ENCODE measurements at places on chromosomes 6 and 20.

GRCh38 chr6:30319146-30319835 lies 7.4 kb upstream of the TRIM39 start:
- no peak for DNase-seq

DNA sequence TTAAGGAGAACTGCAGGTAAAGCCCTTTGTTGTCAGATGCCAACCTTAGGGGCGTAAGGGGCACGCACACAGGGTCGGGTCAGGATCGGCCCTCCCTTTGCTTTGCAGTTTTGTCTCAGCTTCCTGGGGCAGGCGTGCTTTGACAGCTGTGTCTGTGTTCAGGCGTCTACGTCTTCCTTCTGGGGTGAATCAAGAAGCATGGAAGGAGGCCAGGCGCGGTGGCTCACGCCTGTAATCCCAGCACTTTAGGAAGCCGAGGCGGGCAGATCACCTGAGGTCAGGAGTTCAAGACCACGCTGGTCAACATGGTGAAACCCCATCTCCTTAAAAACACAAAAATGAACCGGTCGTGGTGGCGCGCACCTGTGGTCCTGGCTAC lies 1.3 kb downstream of the ZGPAT start:
- DNase-seq: no peak

- no peak for DNase-seq
Measured at GRCh38 chr6:44101832-44102231, 25.4 kb downstream of the MRPL14 start.

DNA sequence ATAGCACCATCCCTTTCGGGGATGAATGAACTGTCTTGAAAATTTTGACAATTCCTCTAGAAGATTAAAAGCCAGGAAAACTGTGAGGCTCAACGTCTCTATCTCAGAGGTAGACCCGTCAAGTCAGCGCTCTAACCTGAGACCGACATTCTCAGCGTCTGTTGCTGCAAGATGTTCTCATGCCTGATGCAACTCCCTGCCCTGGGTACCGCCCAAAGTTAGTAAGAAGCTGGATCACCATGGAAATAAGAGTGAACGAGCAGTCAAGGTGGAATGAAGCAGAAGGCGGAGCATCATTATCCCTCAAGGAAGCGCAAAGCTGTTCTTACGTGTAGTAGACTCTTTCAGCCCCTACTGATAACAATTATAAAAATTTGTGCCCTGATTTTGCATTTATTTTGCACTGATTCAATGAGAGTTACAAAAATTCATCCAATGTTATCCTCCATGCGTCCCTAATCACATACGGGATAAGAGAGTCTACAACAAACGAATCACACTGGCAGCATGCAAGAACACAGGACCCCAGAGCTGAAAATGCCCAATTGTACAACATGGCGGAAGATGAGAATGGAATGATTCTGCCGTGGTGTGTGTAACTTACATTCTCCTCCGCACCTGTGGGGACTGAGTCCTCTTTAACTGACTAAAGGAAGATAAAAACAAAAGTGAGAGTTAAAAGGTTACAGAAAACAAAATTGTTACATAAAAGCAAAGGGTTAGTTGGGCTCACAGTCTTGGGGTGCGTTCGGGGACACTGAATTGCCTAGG lies 95.4 kb downstream of the BCAS1 start:
- DNase-seq: no peak

DNA sequence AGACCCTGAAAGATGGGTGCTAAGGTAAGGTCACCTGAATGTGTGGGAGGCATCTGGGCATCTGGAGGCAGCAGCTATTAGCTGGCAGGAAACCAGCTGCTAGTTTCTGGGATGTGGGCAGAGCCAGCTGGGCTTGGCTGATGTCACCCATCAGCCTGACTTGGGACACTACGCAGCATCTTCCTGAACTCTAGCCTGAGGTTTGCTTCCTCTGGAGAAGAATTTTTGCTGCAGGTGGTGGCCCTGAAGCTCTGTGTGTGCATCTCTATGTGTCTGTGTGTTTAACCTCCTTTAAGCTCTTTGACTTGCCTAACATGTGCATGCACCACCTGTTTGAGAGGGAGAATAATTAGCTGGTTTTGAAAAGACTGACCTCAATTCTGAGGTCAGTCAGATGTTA lies 465.1 kb upstream of the CHD6 start:
- no peak for DNase-seq

DNA sequence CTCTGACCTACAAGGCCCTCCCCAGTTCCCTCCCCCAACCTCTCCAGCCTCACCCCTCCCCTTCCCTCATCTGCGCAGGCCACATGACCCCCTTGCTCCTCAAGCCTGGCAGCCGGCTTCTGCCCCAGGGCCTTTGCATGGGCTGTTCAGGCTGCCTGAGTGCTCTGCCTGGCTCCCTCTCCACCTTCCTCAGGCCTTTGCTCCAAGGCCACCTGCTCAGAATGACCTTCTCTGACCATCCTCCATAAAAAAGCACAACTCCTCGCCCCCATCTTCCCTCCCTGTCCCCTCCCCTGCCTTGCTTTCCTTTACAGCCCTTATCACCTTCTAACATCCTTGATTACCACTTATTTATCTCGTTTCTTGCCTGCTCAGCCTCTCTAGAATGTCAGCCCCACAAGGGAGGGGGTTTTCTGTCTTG lies 38.7 kb downstream of the SPDEF start:
- DNase-seq: no peak

DNA sequence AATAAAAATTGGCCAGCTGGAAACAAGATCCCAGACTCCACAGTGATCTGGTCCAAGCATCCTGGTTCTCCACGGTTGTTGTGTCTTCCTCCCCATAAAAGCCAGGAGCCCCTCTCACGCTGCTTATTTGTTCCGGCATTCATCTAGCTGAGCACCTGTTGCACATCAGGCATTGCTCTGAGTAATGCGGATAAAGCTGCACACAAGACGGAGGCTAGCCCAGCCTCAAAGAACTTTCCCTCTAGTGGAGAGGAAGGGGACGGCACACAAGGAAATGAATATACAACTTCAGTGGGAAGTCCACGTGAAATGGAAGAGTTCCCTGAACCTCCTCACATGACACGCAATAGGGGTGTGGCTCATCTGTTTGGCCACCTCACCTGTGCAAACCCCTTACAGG lies 30.3 kb upstream of the NXT1 start:
- DNase-seq: no peak

- no peak for DNase-seq
Measured at GRCh38 chr20:47019121-47019824, 124.6 kb downstream of the EYA2 start.

DNA sequence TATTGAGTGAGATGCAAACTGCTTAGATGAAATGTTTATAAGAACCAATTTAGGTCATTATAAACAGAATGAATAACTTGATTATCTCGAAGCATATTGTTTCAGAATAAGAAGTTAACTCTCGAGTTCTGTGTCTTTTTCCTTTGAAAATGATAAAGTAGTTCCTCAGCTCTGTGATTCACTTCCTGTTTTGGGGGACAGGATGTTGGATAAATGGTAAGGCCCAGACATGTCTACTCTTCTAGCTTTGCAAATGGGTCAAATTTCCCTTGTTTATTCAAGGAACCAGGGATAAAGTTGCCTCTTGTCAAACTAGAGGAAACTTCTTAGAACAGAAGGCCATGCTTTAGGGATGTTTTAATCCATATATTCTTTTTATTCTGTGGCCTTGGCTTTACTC lies 246.9 kb downstream of the SOX4 start:
- no peak for DNase-seq

GRCh38 chr6:70843328-70843918 lies 113.4 kb downstream of the B3GAT2 start:
- no peak for DNase-seq

GRCh38 chr20:33062105-33062824 lies 8.6 kb downstream of the BPIFB3 start:
- DNase-seq: no peak

DNA sequence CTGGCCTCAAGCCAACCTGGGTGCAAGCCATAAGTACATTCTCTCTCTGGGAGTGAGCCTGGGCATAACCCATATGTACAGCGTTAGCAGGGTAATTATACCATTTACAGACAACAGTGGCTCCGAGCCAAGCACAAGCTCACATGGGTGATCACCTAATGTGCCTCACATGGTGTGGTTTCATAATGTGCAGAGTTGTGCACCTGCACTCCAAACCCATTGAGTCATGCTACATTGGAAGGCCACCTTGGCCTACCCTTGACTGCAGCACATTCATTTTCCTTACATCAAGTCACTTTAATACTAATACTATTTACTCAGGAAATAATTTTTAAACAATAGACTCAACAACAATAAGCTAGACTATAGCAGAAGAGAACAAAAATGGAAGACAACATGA lies 194.5 kb upstream of the PLN start:
- no peak for DNase-seq

DNA sequence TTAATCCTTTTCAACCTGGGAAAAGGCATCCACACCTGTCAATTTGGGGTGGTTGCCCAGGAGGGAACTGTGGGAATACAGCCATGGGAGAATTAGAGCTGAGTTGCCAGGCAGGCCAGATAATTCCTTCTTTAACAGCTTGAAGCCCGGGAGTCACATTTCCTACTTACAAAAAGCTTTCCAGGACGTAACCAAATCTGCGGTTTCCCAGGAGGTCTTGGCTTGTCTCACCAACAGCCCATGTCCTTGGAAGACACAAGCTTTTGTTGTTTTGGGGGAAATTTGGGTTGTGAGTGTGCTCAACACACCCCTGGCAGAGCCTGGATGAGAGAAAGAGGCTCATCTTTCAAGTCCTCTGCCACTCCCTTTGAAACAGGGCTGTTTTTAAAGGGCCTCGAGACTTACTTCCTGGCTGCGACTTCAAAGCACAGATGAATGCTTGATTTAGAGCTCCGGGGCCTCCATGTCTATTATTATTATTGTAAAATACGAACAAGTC lies 465.9 kb upstream of the BTBD3 start:
- no peak for DNase-seq

DNA sequence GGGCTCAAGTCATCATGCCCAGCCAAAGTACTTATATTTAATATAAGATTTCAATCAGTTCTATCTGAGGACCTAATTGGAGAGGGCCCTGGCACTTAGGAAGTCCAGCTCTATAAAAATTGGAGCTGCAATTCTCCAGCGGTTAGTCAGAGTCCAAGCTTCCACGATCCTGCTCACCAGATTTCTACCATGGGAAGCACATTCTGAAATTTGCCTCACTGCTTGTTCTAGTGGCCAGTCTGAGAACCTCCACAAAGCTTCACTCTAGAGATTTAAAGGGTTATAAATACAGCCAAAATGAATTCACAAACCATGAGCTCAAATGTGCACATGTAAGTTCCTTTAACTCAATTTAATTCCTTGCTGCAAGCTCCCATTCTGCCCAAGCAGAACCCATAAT lies 33.5 kb downstream of the PNLDC1 start:
- DNase-seq: no peak

GRCh38 chr6:76684875-76685274 lies 612.4 kb upstream of the IMPG1 start:
- DNase-seq: no peak

- DNase-seq: no peak
Measured at GRCh38 chr6:161772176-161772575, 498.3 kb upstream of the AGPAT4 start.

GRCh38 chr6:122797537-122797936 lies 8.5 kb downstream of the SMPDL3A start:
- no peak for DNase-seq

- no peak for DNase-seq
Measured at GRCh38 chr6:134056046-134056445, 3.6 kb upstream of the SLC2A12 start.

DNA sequence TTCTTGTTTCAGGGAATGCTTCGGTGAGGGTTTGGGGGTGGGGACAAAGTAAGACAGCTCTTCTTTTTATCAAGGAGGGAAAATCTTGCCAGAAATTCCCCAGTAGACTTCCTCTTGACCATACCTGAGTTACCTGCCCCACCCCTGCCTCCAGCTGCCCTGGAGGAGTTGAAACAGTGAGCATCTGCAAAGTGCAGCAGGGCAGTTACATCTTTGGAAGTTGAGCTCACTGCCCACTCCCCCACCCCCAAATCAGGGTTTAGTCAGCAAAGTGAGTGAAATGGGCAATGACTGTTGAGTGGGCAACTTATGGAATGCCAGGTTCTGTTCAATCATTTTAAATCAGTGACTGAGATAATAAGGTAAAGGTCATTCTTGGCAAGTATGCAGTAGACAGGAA lies 98.8 kb downstream of the BANF2 start:
- DNase-seq: no peak

- no peak for DNase-seq
Measured at GRCh38 chr6:35735452-35735851, 1.4 kb upstream of the ARMC12 start.

- no peak for DNase-seq
Measured at GRCh38 chr6:137810554-137811120, 56.4 kb upstream of the TNFAIP3 start.

DNA sequence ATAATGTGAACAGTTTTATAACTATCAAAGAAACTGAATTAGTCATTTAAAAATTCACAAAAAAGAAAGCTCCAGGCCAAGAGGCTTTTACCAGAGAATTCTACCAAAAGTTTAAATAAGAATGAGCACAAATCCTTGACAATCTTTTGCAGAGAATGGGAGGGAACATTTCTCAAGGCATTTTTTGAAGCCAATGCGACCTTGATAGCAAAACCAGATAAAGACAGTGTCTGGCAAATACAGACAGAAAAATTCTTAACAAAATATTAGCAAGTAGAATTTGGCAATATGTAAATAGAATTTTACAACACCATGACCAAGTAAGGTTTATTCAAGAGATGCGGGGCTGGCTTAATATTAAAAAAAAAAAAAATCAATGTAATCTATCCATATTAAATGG lies 41.7 kb downstream of the RNF24 start:
- no peak for DNase-seq

DNA sequence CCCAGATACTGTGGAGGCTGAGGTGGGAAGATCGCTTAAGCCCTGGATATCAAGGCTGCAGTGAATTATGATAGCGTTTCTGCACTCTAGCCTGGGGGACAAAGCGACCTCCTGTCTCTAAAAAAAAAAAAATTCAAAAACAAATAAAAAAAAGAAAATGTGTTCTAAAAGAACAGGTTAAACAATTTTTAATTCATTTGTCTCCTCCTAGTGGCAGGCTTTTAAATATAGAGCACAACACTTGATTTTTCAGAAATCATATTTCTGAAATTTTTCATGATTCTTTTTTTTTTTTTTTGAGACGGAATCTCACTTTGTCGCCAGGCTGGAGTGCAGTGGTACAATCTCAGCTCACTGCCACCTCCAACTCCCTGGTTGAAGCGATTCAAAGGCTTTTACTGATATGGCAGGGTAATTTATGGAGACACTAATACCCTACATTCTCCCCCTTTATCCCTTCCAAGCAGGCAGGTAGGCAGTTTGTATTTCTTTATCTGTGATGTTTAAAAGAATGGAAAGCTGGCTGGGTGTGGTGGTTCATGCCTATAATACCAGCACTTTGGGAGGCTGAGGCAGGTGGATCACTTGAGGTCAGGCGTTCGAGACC lies 8.7 kb upstream of the GTF3C6 start:
- no peak for DNase-seq

- no peak for DNase-seq
Measured at GRCh38 chr6:43739642-43740091, 30.3 kb upstream of the VEGFA start.

- DNase-seq: peak; percentile 48
Measured at GRCh38 chr6:108635505-108636226, 74.9 kb downstream of the FOXO3 start.

GRCh38 chr6:75283907-75284631 lies 523 bp downstream of the TMEM30A start:
- DNase-seq: no peak

GRCh38 chr6:13250703-13251102 lies 77.6 kb downstream of the TBC1D7 start:
- no peak for DNase-seq

GRCh38 chr6:27754408-27754782 lies 157.8 kb downstream of the OR2B2 start:
- no peak for DNase-seq
